ENCODE measurements at places on chromosomes 7 and 10.

- no peak for DNase-seq
Measured at GRCh38 chr10:77609781-77610272, 27.8 kb downstream of the KCNMA1 start.

GRCh38 chr7:93145354-93145753, 2.8 kb downstream of the SAMD9L start:
- no peak for DNase-seq

DNA sequence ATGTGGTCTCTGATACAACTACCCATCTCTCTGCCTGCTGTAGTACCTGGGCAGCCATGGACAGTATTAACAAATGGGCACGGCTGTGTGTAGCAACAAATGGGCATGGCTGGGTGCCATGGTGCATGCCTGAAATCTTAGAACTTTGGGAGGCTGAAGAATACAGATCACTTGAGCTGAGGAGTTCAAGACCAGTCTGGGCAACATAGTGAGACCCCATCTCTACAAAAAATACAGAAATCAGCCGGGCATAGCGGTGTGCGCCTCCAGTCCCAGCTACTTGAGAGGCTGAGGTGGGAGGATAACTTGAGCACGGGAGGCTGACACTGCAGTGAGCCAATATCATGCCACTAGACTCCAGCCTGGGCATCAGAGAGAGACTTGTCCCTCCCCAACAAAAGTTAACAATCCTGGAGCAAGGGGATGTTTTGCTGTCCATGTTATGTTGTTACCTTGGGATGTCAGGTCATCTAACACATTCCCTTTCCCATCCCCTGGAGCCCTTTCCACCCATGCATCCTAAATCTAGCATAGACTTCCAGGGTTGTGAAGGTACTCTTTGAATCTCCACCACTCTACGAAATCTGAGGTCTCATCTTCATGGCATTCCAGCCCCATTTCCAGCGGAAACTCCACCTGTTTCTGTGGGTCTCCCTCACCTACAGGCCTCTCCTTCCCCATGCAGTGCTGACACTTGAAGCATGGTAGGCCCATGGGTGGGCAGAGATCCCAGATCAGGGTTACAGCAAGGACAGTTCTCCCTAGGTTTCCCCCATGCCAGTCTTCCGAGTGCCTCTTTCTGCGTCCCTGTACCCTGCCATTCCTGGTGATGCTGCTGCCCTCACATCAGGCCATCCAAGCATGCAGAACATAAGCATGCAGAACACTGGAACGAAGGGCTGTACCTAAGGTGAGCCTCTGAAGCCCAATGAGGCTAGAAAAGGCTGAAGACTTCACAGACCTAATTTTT, 13.1 kb downstream of the FXYD4 start:
- no peak for DNase-seq

GRCh38 chr7:23434147-23434917, 36.0 kb downstream of the IGF2BP3 start:
- DNase-seq, result no peak

GRCh38 chr7:121023683-121024511, 35.4 kb downstream of the CPED1 start:
- DNase-seq, result no peak

DNA sequence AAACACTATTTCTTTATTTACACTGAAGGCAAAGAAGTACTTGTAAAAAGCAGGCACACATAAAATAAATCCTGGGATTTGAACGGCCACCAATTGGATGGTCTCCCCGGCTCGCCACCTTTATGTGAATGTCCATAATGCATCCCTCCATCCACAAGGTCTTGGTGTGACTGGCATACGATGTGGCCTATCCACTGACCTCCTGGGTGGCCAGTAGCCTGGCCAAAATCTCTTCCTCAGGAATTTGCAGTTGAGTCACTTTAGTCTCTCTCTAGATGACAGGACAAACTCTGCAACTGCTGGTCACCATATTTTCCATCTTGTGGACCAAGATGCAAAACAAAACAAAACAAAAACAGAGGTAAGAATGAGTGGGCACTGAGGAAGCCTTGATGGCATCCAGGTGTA, 39.1 kb downstream of the CDK1 start:
- no peak for DNase-seq

GRCh38 chr7:94514140-94514889, 4.7 kb downstream of the CASD1 start:
- no peak for DNase-seq

GRCh38 chr7:43511029-43511428, 71.9 kb upstream of the STK17A start:
- DNase-seq, result no peak

- no peak for DNase-seq
Measured at GRCh38 chr10:126209451-126209850, 178.8 kb downstream of the ADAM12 start.

GRCh38 chr10:114520453-114520852, 116.2 kb upstream of the AFAP1L2 start:
- DNase-seq, result no peak

DNA sequence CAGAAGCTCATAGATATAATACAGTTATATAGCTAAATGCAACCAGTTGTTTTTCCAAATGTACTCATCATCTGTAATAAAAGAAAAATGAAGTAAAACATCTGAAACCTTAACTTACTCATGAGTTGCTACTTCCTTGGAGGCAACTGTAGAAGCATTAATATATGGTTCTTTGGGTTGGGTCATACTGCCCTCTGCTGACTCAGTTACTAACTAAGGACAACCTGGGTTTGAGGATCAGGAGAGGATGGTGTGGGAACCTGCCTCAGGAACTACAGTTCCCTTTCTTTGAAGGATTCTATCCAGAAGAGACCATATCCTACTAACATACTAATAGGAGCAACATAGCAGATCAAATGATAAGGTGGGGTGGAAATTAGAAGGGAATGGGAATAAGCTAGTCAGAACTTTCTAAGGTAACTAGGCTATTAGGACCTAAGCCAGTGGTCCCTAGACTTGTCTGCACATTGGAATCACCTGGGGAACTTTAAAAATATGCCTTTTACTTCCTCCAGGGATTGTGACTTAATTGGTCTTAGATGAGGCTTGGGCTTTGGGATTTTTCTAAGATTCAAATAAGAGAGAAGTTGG, 20.7 kb downstream of the COX15 start:
- DNase-seq, result no peak

GRCh38 chr7:4000934-4001333, 681.2 kb upstream of the FOXK1 start:
- no peak for DNase-seq

DNA sequence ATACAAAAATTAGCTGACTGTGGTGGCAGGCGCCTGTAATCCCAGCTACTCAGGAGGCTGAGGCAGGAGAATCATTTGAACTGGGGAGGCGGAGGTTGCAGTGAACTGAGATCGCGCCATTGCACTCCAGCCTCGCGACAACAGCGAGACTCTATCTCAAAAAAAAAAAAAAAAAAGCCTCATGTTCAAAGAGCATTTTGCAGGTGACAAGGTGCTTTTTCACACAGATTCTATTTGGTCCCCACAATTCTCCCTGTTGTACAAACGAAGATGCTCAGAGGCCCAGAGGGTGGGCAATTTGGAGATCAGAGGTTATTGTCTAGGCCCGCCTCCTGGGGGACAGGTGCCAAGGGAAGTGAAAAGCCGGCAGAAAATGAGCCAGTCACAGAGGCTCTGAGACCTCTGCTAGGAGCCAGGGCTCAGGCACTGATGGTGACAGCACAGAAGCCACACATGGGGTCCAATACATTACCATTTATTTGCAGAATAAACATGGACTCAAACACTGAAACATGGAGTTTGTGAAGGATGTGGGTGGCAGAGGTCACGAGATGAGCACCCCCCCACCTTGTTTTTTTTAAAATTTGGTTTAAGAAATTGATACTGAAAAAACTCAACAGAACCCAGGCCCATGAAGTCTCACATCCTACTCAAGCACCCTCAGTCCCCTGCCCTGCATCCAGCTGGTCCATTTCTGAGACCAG, 882 bp upstream of the GAL3ST4 start:
- DNase-seq, result peak; percentile 9

- no peak for DNase-seq
Measured at GRCh38 chr10:33519130-33519860, 184.8 kb upstream of the NRP1 start.

DNA sequence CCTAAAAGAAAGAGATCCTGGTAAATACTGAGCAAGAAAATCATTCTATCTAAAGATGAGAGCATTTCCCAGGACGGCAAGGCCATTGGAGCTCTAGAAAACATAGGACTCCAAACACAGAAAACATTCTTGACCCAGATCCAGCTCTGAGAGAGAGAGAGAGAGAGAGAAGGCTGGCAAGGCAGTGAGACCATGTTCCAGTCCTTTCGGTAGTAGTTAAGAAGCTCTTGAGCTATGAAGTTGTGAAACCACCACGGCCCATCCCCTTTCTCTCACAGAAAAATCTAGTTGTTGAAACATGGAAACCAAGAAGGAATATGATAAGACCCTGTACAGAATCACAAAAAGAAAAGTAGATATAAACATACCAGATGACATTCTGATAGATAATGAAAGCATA, 212.4 kb upstream of the NPSR1 start:
- DNase-seq, result no peak

GRCh38 chr7:156703209-156703608, 62.6 kb downstream of the RNF32 start:
- DNase-seq, result no peak

- DNase-seq, result no peak
Measured at GRCh38 chr7:121382473-121382872, 13.6 kb downstream of the FAM3C start.

- DNase-seq, result no peak
Measured at GRCh38 chr10:7410301-7410861, 453 bp downstream of the SFMBT2 start.

DNA sequence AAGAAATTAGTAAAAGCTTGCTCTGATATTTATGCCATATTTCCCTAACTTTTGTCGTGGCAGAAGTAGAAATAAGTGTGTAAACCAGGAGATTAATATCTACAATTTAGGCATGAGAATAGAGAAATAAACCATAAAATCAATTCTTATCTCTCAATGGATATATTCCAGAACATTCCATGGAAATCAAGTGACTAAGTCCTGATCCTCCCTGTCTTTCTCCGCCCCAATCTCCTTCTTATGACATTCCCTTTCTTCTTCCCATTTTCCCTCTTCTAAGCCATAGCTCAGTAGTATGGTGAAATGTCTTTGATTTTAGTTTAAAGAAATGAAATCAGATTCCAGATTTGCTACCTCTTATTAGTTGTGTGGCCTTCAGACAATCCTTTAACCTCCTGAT, 88.8 kb downstream of the TBXAS1 start:
- no peak for DNase-seq

GRCh38 chr7:29084832-29085231, 61.5 kb downstream of the CPVL start:
- no peak for DNase-seq

- DNase-seq, result no peak
Measured at GRCh38 chr7:102291056-102291915, 4.6 kb downstream of the SH2B2 start.

DNA sequence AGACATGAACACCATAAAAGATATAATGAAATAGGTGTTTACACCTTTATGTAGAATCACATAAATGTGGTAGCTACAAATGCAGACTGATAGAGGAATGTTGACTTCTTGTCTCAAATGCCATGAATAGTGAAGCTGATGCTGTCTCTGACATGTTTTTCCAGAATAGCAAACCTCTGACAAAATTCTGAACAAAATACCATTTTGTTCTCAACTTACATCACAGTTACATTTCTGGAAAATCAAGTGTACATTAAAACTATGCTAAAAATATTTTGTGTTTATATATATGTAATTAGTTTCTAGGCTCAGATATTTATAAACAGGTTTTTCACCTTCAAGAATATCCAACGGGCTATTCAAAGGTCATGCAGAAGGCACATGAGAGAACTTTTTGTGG, 16.8 kb upstream of the PTPN12 start:
- no peak for DNase-seq

DNA sequence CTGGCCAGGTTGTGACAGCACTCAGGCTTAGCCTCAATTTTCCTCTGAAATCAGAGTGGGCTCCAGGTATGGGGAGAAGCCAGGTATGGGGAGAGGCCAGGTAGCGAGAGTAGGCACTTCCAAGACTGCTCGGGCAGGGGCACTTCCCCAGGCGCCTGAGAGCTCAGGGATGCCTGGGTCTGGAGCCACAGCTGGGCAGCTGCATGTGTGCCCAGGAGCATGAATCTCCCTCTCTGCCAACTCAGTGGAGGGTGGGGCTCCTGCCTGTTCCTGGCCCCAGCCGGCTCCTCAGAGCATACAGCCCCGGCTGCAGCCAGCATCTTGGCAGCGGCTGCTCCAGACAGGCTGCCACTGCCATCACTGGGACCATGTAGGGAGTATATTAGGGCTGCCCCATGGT, 313.9 kb downstream of the AUTS2 start:
- no peak for DNase-seq

GRCh38 chr7:89681448-89681847, 472.8 kb upstream of the STEAP1 start:
- DNase-seq, result no peak

- no peak for DNase-seq
Measured at GRCh38 chr10:28797904-28798371, 120.6 kb downstream of the BAMBI start.

DNA sequence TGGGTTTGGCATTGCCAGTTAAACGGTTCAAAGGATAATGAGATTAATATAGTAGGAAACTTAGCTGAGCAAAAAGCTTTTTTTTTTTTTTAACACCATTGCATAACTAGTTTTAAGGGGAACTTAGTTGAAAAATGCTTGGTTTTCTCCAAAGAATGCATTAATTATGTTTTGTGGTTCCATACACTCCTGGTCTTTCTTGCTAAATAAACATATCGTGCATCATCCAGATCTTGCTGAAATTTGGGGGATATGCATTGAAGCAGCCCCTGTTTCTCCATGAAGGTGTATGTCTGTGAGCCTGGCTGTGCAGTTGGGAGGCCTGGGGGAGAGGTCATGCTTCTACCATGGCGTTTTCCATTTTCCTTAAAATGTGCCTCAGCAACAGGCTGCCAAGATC, 558.2 kb upstream of the GALNT17 start:
- no peak for DNase-seq

DNA sequence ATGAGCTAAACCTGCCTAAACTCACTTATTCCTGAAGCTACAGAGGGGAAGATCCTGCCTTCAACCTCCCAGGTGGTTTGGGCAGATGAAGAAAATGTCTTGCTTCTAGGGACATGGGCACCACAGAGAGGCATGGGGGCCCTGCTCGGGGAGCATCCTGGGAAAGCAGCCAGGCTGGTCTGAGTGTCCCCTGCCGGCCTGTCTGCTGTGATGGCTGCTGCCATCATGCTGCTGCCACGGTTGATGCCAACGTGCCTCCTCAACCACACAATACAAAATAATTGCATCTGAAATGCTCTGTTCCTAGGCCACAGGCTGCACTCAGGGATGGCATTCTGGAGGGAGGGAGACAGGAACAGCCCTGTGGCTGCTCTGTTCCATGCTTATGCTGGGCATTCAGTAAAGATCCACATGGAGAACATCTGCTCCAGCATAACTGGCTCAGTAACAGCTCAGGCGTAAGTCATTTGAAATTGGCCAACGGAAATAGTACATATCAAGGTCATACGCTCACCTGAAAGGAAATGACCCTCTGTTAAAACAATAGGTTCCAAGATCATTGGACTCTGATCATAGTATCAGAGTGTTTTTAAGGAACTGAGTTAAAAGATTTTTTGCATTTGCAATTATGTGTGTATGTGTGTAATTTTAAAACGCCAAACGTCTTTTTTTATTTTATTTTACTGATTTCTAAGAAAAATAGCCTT, 299.0 kb downstream of the TNS3 start:
- DNase-seq, result no peak

- no peak for DNase-seq
Measured at GRCh38 chr7:39153647-39154046, 175.9 kb downstream of the POU6F2 start.

Measured in NCI-H1105 treated with DMSO at 0.1 percent for 48 hours (cell line).